ENCODE measurements at places on chromosomes 16 and 17.

DNA sequence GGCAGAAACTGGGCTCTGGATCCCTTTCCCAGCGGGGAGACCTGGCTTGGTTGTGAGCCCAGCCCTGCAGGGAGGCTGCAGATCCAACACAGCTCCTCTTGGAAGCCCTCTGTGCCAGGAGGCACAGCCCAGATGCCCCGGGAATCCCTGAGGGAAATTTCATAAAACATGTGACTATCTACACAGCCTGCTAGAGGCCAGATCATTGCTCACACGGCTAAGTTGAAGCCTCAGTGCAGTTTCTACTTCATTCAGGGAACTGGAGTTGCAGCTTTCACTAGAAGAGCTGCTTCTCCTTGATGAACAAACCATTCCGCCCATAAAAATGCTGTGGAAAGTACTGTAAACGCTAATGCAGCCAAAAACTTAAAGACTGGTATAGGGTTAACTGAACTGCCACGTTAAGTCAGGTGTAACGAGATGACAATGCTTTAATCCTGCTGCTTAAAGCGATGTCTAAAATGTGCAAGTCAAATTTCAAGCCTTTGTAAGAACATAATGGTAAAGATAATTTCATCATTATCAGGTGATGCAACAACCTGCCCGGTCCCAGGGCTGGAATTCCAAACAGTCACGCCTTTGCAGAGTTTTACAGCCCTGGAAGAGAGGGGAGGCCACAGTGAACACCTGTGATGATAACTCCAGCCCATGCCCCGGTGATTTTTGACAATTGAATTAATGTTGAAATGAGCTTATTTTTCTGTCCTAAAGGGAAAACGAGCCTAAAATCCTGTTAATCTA is 172.5 kb downstream of the ZFHX3 start:
- no peak for DNase-seq

- DNase-seq: no peak
These were observed 218.2 kb downstream of the WWOX start for GRCh38 chr16:78317564-78318240.

DNA sequence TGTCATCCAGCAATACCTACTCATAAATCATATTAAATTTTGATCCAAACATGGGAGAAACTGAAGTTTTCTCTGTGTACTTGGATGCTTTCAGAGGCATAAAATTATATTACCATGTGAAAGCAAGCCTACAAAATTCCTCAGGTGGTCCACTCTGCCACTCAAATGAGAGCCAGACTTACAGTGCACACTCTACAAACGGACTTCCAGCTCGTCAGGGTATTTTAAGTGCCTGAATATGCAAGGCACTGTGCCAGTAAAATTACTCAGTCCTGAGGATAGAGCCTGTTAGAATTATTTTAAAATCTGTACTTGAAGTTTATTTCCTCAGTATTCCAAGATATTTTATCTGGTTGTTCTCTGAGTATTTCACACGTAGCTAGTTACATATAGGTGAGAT is 54.5 kb downstream of the TENT4B start:
- DNase-seq: no peak

DNA sequence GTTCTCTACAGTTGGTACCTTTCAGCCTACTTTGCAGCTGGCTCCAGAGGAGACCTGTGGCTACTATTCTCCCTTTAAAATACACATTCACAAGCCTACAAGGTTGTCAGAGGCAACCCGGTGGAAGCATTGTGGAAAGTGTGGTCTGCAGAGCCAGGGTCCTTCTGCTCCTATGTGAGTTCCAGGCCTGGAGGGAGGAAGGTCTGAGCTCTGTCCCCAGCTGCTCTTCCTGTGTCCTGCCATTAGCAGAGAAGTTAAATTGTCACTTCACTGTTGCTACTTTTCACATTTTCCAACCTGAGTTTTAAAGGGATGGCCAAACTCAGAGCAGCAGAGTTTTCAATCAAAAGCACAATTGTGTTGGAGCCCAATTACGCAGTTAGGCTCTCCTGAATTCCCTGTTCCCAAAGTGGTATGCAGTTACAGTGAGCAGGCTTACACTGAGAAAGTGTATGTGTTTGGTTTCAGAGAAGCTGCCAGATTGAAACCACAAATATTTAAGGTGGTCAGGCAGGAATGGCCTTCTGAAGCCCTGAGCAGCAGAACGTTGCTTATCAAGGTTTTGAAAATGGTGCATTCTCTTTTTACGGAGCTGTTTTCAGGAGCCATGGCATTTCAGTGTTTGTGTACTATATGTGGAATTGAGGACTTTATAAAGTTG is 25.0 kb downstream of the MAP3K3 start:
- DNase-seq: no peak

- no peak for DNase-seq
These were observed 5.9 kb upstream of the SLC13A2 start for GRCh38 chr17:28467456-28468025.

- no peak for DNase-seq
These were observed 45.3 kb downstream of the GRIN2A start for GRCh38 chr16:10136916-10137315.

DNA sequence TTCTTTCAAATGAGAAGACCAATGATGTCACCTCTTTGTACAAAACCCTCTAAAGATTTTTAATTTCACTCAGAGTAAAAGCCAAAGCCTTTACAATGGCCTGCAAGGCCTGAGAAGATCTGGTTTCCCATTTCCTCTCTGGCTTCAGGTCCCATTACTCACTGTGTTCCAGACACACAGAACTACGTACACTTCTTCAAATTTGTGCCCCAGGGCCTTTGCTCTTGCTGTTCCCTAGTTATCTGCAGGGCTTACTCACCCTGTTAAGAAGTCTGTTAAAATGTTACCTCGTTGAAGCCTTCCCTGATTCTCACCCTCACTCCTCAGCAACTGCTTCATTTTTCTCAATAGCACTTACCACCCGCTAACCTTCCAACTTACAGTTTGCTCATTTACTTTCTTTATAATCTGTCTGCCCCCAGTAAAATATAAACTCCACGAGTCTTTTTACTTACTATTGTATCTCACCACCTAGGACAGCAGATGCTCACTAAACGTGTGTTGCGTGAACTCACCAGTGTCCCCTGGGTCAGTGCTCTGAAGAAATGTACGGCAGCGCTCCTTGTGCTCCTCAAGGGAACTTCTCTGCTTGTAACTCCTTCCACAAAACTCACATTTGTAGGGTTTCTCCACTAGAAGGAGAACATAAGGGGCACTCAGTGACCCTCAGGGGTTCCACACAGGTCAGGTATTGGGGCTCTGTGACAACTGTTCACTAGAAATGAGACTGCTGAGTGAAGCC is 50.2 kb downstream of the GRB7 start:
- no peak for DNase-seq

GRCh38 chr16:85028685-85029407 is 1.3 kb downstream of the KIAA0513 start:
- DNase-seq: no peak

DNA sequence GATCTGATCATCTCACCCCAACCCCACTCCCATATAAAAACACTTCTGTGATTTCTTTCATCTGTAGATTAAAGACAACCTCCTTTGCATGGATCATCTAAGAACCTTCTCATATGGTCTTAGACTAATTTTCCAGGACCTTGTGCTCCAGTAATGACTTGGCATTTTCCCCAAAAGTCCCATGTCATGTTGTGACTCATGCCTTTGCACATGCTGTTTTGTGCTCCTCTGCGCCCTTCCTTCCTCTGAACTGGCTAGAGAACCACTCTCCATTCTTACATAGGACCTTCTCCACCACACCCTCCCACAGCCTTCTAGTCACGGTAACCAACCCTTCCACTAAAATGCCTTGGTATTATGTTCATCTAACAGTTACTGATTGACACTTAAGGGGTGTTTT is 99.5 kb upstream of the AXIN2 start:
- DNase-seq: no peak

GRCh38 chr16:23709536-23709935 is 3.5 kb downstream of the ERN2 start:
- DNase-seq: no peak

DNA sequence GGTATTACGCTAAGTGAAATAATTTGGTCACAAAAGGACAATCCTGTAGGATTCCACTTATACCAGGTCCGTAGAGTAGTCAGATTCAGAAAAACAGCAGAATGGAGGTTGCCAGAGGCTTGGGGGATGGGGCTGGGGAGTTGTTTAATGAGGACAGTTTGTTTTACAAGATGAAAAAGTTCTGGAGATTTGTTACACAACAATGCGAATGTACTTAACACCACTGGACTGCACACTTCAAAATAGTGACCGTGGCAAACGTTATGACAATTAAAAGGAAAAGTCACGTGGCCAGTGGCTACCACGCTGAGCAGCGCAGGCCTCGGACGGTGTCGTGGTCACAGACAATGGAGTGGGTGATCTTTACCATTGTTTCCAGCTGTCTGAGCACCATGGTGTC is 338.1 kb downstream of the SEC14L1 start:
- DNase-seq: no peak

GRCh38 chr17:75589919-75590303 is 2.3 kb downstream of the MYO15B start:
- DNase-seq: no peak

- no peak for DNase-seq
These were observed 355.4 kb upstream of the SOX9 start for GRCh38 chr17:71765437-71765836.

DNA sequence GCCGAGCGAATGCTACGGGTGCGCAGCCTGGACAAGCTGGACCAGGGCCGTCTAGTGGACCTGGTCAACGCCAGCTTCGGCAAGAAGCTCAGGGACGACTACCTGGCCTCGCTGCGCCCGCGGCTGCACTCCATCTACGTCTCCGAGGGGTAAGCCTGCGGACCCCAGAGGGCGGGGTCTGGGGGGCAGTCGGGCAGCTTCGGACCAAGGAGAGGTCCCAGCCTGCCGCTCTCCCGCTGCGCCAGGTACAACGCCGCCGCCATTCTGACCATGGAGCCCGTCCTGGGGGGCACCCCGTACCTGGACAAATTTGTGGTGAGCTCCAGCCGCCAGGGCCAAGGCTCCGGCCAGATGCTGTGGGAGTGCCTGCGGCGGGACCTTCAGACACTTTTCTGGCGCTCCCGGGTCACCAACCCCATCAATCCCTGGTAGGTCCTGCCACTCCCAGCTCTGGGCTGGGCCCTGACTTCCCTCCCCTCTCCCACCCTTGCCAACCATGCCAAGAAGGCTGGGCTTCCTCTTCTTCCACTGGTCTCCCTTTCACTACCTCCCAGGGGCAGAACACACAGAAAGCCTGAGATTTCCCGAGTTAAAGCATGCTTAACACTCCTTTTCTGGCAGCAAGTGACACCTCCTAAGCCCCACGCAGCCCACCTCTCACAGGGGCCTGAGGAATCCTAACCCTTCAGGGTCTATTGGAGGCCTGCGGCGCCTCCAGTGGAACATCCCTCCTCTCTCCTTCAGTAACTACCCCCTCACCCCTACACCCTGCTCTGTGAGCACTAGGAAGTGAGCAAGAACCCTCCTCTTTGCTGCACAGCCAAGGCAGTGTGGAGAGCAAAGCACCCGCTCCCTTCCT is 3.2 kb downstream of the NAGS start:
- DNase-seq: no peak

Data from Panc1 (cell line).